ENCODE measurements at places on chromosomes 4 and X.

DNA sequence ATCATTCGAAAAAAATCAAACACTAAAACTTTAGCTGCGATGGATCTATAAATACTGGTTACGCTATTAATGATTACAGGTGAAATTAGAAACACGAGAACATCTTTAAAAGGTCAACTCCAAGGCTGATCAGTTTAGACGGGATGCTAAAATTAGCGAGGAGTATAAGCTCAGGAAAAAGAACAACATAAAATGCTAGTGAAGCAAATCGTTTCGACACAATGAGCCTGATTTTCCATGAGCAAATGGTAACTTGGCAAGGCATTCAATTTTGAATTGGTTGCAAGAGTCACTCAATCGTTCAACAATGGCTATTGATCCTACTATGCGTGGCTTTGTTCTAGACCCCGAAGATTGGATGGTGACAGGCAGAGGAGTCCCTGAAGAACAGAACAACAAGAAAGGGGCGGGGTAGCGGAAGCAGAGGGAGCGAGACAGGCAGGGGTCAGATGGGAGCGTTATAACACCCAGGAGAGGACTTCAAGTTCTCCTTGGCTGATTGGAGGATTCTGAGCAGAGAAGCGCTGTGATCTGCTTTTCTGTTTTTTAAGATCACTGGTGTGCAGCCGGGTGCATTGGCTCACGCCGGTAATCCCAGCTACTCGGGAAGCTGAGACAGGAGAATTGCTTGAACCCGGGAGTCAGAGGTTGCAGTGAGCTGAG lies 146.5 kb downstream of the RBM47 start:
- no peak for DNase-seq

- DNase-seq: no peak
Observed at GRCh38 chrX:2284601-2285000, 216.2 kb downstream of the DHRSX start.

DNA sequence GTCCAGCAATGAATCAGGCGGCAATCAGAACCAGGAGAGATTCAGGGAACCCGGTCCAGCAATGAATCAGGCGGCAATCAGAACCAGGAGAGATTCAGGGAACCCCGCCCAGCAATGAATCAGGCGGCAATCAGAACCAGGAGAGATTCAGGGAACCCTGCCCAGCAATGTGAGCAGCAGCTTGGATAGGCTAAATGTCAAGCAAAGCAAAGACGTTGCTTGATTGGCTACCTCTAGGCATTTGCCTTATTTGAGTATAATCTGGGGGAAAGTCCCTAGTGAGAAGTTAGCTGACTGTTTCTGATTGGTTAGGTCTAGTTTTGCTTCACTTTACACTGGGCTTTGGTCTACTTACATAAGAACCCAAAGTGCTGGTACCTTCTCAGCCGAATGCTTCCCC lies 1212.2 kb upstream of the TENM3 start:
- no peak for DNase-seq

DNA sequence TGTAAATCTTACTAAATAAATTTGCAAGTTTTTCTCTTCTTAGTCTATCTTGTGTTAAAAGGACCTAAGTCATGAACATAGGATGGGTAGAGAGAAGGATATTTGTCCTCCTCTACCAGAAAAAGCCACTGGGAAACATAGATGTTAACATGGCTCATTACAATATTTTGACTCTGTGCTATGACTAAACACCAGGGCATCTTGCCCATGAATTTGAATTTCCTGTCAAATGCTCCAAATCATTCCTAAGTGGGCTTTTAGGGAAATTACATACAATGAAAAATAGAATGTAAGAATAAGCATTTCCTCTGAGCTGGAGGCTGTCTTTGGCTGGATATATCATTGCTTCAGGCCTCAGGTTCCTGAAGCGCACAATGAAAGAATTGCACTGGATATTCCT lies 39.1 kb downstream of the ANOS1 start:
- no peak for DNase-seq

DNA sequence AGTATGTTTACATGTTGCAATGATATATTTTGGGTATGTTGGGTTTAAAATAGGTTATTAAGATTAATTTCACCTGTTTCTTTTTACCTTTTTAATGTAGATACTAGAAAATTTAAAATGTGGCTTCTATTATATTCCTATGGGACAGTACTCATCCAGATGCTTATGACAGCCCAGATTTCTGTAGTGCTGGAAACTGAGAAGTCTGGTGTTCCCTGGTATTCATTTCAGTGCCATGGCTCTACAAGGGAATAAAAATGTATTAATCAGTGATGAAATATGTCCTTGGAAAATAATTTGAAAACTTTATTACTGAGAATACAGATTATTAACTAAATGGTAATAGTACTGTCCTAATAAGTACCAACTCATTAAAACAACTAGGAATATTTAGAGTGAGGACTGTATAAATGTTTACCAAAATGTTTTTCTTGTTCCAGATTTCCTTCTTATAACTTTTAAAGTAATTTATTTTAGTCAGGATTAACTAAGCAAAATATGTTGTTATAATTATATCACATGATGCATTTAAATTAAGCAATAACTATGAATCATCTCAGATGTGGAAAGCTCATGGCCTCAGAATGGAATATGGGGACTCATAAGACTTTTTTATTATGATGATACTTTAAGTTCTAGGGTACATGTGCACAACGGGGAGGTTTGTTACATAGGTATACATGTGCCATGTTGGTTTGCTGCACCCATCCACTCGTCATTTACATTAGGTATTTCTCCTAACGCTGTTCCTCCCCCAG lies 25.3 kb downstream of the ARHGAP24 start:
- no peak for DNase-seq

- DNase-seq: no peak
Observed at GRCh38 chr4:165079476-165079875, 25.8 kb downstream of the TRIM75 start.

DNA sequence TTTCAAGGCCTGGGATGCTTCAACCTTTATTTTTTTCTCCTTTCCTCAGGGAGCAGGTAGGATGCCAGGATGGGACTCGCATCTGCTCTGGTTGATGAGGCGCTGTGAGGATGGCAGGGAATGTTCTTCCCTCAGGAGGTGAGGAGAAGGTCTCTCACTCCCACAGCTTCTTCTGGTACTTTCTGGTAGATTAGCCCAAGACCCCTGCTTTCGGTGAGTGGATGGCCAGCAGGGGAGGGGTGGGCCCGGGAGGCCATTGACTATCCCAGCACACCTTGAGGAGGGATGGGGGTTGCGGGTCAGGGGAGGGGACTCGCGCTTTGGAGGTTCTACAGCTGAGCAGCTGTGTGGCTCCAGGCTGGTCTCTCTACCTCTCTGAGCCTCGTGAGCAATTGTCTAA lies 14.8 kb downstream of the CYTL1 start:
- DNase-seq: no peak

DNA sequence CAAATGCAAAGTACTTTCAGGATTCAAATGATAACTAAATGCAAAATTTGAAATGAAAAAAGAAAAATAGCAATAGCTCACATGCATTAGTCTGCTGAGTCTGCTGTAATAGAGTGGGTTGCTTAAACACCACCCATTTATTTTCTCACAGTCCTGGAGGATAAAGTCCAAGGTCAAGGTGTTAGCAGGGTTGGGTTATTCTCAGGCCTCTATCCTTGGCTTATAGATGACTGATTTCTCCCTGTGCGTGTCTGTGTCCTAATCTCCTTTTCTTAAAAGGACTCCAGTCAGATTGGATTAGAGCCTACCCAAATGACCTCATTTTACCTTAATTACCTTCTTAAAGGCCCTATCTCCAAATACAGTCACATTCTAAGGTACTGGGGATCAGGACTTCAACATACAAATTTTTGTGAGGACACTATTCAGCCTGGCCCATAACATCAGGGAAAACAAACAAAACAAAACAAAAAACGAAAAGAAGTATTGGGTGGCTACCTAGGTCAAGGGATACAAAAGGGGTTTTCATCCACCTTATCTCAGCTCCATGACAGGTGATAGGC lies 6.3 kb upstream of the TBL1X start:
- DNase-seq: no peak

- peak; percentile 17 for DNase-seq
Observed at GRCh38 chr4:113325876-113326615, 276.6 kb downstream of the ANK2 start.

DNA sequence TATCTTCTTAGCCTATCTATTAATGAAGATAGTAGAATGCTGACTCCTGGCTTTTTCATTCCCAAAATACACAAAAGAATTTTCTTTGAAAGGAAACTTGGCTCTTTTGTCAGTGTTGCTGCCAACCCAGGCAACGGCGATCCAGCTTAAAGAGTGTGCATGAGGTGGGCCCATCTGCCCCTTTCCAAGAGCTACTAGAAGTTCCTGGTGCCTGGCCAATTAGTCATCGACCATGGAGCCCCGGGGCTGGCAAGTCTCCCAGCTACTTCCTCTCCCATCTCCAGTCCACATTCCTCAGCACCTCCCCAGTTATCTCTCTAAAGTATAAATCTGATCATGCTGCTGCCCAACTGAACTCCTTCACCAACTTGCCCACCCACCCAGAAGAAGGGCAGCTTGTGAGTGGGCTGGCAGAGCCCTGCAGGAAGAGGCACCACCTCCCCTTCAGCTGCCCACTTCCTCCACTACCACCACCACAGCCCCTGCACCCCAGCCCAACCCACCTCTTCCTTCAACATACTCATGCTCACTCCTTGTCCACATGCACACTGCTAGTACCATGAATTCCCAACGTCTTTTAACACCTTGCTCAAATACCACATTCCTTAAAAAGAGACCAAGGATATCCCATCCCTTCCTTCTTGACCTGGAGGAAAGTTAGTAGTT lies 158.2 kb upstream of the MAP3K15 start:
- DNase-seq: no peak

DNA sequence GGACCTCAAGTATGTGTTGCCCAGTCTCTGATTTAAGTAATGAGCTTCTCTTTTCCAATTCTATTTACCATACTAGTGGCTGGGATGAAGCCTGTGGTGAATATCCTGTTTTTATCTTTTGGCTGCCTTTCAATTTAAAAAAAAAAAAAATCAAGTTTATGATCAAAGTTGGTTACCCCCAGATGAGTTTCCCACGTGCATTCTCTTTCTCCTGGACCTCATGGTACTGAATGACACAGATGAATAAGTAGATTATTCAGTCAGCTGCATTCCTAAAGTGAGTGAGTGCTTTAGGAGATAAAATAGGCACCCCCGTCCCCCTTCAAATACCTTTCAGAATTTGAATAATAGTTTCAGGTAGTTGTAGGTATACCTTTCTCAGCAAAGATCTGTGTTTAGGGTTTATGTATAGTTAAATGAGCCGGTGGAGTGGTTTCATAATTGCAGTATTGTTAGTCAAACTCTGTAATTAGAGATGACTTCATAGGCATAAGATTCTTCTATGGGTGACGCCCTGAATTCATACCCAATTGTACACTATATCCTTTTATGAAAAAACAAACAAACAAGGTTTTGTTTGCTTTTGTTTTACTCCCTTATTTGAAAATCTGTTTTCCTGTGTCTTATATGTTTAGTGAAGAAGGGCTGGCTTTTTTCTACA lies 41.9 kb downstream of the PLS3 start:
- no peak for DNase-seq

DNA sequence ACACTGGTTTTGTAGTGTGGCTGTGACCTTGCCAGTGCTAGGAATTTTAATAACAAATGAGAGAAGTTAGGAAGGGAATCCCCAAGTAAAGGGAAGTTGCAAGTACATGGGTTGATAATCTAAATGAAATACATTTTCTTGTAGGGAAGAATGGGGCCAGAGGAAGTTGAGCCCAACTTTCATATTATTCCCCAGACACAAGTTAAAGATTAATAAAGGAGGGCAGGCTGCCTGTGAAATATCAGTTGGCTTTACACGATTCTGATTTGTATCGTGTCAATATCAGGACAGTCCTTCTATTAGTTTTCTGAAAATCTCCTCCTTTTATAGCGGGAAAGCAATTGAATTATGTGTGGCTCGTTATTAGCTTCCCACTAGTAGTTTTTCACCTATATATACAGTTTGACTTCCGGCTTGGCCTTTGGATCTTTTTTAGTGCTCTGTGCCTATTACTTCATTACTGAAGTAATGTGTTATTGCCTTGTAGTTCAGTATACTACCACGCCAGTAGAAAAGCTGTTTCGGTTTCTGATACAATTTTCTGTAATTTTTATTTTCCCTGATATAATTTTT lies 1.7 kb downstream of the PDLIM5 start:
- DNase-seq: no peak

GRCh38 chrX:129984111-129984958 lies 1.9 kb downstream of the BCORL1 start:
- no peak for DNase-seq

DNA sequence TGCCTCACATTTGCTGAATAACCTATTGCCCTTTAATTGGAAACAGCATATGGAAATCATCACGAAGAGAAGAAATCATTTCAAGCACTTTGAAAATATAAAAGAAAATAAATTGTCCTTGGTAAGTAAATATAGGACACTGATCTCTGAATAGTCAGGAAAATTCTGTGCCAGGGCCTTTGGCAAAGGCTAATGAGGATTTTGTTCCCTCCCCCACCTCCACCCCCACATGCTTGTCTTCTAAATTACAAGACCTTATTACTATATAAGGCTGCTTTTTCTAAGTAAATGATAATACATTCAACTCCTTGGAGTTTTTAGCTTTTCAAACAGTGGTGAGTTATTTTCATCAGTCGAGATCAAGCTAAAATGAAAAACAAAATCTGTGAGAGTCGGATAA lies 15.8 kb downstream of the SYNPO2 start:
- no peak for DNase-seq

DNA sequence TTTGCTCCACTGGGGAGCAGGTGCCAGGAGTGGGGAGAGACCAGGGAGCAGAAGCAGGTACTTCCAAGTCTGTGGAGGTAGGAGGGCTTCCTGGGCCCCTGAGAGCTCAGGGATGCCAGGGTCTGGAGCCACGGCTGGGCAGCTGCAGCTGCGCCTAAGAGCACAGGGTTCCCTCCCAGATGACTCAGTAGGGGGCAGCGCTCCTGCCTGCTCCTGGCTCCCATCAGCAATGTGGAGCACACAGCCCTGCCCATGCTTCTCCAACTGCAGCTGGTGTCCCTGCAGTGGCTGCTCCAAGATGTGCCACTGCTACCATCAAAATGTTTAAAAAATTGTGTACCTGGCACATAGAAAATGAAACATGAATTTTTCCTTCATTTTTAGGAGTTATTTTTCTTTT lies 1028.2 kb downstream of the PCDH7 start:
- DNase-seq: no peak

GRCh38 chr4:102815981-102816380 lies 11.4 kb downstream of the UBE2D3 start:
- DNase-seq: no peak

DNA sequence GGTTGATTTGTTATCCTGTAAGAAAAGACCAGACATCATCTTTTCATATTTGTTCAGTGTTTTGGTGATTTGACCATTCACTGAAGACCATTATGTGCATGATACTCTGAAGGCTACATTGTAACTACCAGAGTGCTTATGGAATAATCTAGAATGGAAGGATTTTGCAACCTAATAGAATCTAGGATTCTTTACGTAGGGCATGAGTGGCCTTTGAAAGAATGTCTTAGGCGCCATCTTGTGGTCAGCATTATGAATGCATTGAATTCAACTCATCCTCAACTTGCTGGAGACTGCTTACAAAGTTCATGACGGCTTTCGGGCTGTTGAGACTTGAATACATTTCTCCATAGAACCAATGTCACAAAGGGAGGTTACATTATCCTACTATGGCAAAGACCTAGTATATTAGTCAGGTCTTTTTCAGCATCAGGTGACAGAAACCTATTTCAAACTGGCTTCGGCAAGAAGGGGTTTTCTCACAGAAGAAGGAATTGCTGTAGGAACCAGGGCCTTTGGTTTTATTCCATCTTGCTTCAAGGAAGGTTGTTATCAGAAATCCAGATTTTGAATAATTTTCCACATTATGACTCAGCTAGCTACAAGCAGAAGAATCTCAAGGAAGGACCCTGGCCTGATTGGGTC lies 104.1 kb downstream of the GPAT3 start:
- peak; percentile 72 for DNase-seq

- no peak for DNase-seq
Observed at GRCh38 chr4:109846395-109847098, 1.4 kb upstream of the LRIT3 start.

All from activated CD4-positive, alpha-beta T cell treated with anti-CD3 and anti-CD28 coated beads, Interleukin-2, amount 50 U/mL, for 16 hours (primary cell).